ENCODE measurements at places on chromosomes 1 and 21.

- no peak for DNase-seq
These were observed 44.4 kb downstream of the SIPA1L2 start for GRCh38 chr1:232585486-232585885.

DNA sequence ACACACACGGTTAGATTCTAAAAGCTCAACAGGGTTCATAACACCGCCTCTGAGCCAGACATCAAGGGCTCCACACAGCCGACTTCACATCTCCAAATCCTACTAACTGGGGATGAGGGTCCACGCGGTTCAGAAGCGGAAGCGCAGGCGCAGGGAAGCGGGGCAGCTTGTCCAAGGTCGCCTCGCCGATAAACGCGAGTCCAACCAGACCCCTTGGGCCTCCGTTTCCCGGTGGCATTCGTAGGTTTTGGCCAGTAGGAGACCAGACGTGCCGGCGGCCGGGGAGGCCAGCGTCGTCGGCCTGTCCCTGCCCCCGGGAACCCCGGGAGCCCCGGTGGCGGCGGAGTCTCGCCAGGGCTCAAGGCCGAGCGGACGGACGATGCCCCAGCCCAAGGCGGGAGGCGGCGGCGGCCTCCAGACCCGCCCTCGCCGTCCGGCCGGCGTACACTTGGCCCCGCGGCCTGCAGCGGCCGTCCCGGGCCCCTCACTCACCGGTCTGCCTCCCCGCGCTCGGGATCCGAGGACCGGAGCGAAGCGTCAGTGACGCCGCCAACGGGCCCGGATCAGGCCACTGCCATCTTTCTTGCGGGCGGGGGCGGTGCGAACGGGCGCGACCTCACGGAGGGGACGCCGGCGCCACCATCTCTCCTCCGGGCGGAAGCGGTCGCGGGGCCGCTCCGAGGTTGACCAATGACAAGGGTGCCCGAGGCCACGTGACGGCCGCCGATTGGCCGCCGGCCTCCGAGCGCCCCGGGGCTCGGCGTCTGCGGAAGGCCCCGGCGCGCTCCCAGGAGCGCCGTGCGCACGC is at the start of gene SDF4:
Gene SDF4, minus strand, starts transcription at position 602 of the 808 bp plus-strand sequence. CDS start 3,229 bp downstream, outside the sequence.
- peak; percentile 95 for DNase-seq

DNA sequence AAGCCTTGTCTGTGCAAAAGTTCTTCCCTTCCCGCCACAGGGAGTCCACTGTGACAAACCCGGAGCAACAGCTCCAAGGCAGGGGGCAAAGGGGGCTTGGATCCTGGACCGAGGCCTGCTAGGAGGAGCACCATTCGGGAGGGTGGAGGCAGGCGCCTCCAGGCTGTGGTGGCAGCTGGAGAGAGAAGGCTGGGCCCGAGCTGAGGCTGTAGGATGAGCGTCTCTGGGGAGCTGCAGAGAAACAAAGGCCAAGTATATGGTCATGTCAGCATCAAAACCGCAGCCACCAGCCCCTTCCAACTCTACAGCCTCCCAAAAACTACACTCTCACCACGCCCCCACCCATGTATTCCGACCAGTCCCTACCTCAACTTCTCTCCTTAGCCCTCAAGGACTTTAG is 579 bp downstream of the SH3BP5L start:
- DNase-seq, result no peak

GRCh38 chr1:54835970-54836369 is 34.8 kb upstream of the TTC22 start:
- DNase-seq, result no peak

- no peak for DNase-seq
These were observed 2.7 kb upstream of the SLC30A10 start for GRCh38 chr1:219931033-219931432.

- no peak for DNase-seq
These were observed 39.7 kb downstream of the PALMD start for GRCh38 chr1:99685516-99686180.

DNA sequence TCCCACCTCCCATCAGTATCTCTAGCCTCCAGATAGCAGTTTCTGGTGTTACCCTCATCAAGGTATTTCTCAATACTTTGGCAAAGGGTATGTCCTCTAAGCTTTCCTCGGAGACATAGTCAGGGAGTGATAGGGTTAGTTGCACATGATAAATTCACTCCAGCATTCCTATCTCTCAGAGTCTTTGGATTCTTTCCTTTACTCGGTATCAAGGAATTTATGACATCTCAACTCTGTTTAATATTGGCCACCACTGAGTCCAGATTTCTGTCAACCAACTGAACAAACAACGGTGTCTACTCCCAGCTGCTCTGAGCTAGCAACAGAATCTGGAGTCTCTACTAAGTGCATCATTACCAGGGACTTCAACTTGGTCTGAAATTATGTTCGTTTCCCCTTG is 233.4 kb downstream of the TM2D1 start:
- no peak for DNase-seq

DNA sequence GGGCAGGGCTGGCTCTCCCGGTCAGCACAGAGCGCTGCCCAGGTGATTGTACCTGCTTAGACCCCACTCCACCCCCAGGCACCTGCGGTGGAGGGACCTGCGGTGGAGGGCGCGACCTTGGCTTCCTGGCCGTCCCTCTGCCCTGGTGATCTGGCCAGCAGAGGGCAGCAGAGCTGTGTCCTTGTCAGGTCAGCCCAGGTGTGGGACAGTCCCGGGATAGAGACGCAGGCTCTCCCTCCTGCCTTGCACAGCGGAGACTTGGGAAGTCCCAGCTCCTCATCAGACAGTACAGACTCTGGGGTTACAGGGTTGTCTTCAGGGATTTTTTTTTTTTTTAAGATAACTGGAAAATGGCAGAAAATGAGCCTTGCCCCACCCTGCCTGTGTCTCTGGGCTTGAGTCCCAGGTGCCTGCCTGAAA is 10.0 kb downstream of the SLX9 start:
- peak; percentile 88 for DNase-seq

DNA sequence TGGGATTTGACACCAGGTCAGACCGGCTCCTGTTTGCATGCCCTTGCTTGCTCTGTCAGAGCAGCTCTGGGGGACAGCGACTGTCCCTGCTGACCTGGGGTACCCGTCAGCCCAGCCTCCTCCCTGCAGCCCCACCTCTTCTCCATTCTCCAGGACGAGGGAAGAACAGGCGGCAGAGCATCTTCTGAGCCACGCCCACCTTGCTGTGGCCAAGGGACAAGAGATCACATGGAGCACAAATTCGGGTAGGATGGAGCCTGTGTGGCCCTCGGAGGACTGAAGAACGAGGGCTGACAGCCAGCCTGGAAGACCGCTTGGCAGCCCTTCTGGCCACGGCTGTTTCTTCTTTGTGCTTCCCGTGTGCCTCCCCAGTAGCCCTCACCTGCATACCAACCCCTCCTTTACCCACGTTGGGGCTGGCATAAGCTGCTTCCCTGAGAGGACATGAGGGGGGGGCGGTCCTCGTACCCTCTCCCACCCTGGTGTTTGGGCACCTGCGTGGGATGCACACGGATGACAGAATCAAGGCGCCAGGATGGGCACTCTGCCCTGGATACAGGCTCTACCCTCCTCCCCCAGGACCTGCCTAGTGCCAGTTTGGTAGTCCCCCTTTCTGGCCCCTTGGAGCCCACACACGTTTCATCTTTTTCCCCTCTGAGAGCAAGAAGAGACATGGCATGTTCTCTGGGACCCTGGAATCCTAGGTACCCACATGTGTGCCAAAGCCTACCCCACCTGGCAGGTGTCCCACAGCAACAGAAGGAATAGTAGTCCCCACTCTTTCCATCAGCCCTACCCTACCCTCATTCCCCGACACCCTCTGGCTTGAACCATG is 26.9 kb downstream of the CDK18 start:
- DNase-seq, result no peak

- DNase-seq, result no peak
These were observed 40.8 kb upstream of the A3GALT2 start for GRCh38 chr1:33361532-33362235.

DNA sequence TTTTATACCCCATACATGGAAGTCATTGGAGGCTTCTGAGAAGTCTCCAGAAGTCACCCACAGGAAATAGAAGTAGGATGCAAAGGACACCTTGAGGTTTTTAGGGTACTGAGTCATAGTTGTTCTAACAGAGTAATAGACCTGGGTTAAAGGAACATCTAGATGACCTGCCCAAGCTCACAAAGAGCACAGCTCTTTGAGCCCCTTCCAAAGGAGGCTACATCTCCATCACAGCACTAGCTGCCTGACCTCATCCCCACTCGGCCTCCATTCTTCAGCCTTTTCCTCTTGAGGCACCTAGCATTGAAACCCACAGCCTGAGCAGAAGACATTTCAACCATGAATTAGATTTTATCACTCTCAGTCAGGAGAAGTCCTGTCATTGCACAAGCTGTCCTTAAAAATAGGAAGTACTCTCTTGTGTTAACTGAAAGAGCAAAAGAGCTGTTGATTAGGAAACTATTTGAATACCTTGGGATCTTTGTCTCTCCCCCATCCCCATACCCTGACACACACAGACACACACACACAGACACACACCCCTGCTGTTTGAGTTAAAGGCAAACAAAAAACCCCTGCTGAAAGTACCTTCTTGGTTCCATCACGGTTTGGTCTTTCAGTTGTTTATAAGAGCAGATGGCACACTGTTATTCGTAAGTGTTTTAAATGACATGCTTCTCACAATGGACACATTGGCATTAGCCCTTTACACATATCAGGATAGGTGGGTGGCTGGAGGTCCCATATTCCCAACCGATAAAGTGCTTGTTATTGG is 22.2 kb downstream of the MKNK1 start:
- DNase-seq, result no peak

DNA sequence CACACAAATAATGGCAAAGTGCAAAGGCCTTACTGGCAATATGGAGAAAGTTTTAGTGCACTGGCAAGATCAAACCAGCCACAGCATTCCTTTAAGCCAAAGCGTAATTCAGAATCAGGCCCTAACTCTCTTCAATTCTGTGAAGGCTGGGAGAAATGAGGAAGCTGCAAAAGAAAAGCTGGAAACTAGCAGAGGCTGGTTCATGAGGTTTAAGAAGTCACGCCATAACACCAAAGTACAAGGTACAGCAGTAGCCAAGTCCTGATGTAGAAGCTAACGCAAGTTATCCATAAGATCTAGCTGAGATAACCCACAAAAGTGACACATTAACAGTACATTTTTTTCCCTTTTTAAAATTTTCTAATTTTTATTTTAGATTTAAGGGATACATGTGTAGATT is 57.1 kb downstream of the SLC27A3 start:
- DNase-seq, result no peak
